SJSA1 (cell line): ENCODE measurements at places on chromosomes 7 and 10. TPM values are rescaled to one million over a fixed set of nuclear protein-coding genes. Genes with fewer than 3 reads are reported as not detected.
A peak's percentile ranks its signal among the peaks of the same experiment; 100 is the strongest.

DNA sequence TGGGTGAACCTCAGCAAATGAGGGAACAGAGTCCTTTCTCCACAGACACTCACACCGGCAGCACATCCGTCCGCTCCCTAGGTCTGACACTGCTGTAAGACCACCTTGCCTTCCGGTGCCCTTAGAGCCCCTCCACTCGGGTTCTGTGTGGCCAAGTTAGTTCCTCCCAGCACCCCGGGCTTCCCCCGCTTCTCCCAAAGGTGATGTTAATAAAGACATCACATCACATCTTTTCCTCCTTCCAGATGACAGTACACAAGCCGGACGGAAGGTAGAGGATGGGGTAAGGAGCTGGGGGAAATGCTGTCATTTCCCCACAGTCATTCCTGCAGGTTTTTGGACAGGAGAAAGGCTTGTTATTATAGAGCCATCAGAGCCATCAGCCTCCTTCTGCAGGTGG lies 42.3 kb downstream of the OAT start:
- DNase-seq: no peak
- H3K4me1 ChIP-seq: no peaks in the 10 kb centered on the region
- peaks cover 19% of the 10 kb centered on the region for H3K27me3 ChIP-seq
- no peak overlapping the region for H3K4me3 ChIP-seq

- no peak overlapping the region for H3K4me3 ChIP-seq
- H3K27ac ChIP-seq: no peak overlapping the region
- H3K27me3 ChIP-seq: no peaks in the 10 kb centered on the region
- H3K36me3 ChIP-seq: no peaks in the 10 kb centered on the region
Measured at GRCh38 chr10:75617485-75618155, 186.2 kb downstream of the LRMDA start.

- H3K27ac ChIP-seq: no peak overlapping the region
- no peaks in the 10 kb centered on the region for H3K36me3 ChIP-seq
- DNase-seq: no peak
- no peak overlapping the region for H3K4me3 ChIP-seq
- H3K27me3 ChIP-seq: no peaks in the 10 kb centered on the region
- H3K4me1 ChIP-seq: no peaks in the 10 kb centered on the region
Measured at GRCh38 chr7:150663802-150664494, 21.6 kb upstream of the GIMAP2 start.

GRCh38 chr10:112784022-112784461 lies 166.0 kb upstream of the TCF7L2 start:
- no peak overlapping the region for H3K4me3 ChIP-seq
- no peak overlapping the region for H3K27ac ChIP-seq
- H3K27me3 ChIP-seq: no peaks in the 10 kb centered on the region
- no peaks in the 10 kb centered on the region for H3K4me1 ChIP-seq

DNA sequence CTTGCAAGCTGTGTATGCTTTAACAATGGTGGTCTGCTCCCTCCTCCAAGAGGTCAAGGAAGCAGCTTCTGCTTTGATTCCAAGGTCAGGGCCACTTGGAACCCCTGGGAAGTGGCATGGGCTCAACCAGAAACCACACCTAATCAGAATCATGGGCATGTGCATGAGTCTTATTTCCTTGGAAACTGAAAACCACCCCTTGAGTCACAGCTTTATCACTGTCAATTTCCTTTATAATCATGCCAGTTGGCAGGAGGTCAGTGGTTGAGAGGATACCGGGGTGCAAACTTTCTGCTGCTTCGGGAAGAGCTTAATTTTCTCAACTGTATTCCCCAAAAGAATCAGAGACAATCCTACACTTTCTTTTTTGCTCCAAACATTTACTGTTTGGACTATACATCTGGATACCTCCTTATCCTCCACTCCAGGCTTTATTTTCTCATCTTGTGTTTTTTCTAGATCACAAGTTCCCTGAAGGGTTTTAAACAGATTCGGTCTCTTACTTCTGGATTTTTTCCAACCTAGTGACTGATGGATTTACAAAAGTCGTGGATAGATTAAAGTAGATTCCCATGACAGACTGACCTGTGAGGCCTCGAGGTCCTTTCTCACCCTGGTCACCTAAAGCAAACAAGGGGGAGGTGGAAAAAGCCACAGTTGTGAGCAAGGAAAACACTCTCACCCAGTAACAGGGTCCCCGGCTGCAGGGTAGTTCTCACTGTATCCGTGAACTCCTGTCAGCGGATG lies 36.0 kb downstream of the COL17A1 start:
- H3K36me3 ChIP-seq: no peaks in the 10 kb centered on the region
- no peak for DNase-seq
- no peak overlapping the region for H3K4me3 ChIP-seq
- no peaks in the 10 kb centered on the region for H3K27me3 ChIP-seq
- peaks cover 20% of the 10 kb centered on the region for H3K4me1 ChIP-seq

- H3K4me1 ChIP-seq: no peaks in the 10 kb centered on the region
- peak; percentile 30 for DNase-seq
- H3K36me3 ChIP-seq: no peaks in the 10 kb centered on the region
- H3K4me3 ChIP-seq: no peak overlapping the region
Measured at GRCh38 chr10:131810036-131810804, 90.6 kb upstream of the PPP2R2D start.

GRCh38 chr7:147245274-147245673 lies 1128.7 kb downstream of the CNTNAP2 start:
- no peak overlapping the region for H3K27ac ChIP-seq
- no peaks in the 10 kb centered on the region for H3K4me1 ChIP-seq
- H3K27me3 ChIP-seq: no peaks in the 10 kb centered on the region

DNA sequence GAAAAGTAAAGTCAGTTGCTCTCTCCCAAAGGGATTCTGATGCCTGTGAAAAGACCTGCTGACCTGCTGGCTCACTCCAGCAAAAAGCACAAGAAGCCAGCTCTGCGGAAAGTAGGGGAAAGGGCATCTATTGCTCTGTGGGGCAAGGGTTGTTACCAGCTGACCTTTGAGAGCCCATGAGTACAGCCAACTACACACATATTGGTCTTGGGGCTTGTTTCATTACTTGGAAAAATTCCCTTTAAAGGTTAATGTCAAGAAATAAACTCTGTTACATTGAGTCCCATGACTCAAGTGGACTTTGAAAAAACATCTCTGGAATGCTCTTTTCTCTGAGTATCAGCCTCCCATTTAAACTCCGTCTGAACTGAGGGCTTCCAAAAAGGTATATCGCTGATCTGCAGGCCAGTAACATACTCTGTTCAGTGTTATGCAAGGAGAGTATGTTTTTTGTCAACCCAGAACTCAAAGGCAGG lies 53.2 kb downstream of the PANK1 start:
- no peaks in the 10 kb centered on the region; the same call in 1 of the 2 replicates for H3K36me3 ChIP-seq
- no peak for DNase-seq
- H3K4me1 ChIP-seq: peaks cover 11% of the 10 kb centered on the region
- no peaks in the 10 kb centered on the region for H3K27me3 ChIP-seq
- H3K27ac ChIP-seq: no peak overlapping the region

GRCh38 chr7:101586906-101587677 lies 42.0 kb downstream of the MYL10 start:
- H3K27me3 ChIP-seq: no peaks in the 10 kb centered on the region
- H3K36me3 ChIP-seq: no peaks in the 10 kb centered on the region
- H3K27ac ChIP-seq: no peak overlapping the region
- no peak overlapping the region for H3K4me3 ChIP-seq
- H3K4me1 ChIP-seq: no peaks in the 10 kb centered on the region

DNA sequence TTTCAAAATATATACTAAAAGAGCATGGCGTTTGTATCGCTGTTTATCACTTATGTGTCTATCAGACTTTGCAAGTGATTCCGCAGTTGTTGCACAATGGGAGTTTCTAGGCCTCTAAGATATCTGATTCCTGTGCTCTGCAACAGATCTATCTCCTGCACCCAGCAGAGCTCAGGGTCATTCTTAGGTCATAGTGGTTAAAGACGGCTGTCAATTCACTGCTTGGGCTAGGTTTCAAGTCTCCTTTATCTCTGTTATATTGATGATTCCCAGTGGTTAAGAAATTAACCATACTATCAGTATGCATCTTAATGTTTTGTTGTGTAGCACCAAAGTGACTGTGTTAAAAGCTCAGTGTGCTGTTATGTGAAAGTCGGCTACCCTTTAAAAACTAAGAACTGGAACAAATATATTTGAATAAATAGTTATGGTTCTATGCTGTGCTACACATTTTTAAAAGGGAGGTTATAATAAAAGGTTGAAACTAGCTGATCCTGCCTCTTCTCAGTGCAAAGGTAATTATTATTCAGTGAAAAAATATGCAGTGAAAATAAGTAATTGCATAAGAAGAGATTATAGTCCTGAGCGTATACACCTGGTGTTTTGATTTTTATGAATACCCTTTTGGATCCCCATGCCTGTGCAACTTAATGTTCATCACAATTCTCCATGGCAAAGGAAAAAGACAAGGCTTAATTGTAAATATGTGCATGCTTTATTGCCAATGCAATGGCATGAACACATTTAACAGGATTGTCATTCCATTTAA lies 24.0 kb downstream of the HOXA1 start:
- DNase-seq: no peak
- H3K27me3 ChIP-seq: no peaks in the 10 kb centered on the region
- no peak overlapping the region for H3K4me3 ChIP-seq
- no peaks in the 10 kb centered on the region for H3K36me3 ChIP-seq

- H3K4me3 ChIP-seq: no peak overlapping the region
- H3K36me3 ChIP-seq: no peaks in the 10 kb centered on the region
- no peak overlapping the region for H3K27ac ChIP-seq
- H3K4me1 ChIP-seq: no peaks in the 10 kb centered on the region
- DNase-seq: no peak
Measured at GRCh38 chr10:108465871-108466641, 1301.5 kb upstream of the SORCS1 start.

DNA sequence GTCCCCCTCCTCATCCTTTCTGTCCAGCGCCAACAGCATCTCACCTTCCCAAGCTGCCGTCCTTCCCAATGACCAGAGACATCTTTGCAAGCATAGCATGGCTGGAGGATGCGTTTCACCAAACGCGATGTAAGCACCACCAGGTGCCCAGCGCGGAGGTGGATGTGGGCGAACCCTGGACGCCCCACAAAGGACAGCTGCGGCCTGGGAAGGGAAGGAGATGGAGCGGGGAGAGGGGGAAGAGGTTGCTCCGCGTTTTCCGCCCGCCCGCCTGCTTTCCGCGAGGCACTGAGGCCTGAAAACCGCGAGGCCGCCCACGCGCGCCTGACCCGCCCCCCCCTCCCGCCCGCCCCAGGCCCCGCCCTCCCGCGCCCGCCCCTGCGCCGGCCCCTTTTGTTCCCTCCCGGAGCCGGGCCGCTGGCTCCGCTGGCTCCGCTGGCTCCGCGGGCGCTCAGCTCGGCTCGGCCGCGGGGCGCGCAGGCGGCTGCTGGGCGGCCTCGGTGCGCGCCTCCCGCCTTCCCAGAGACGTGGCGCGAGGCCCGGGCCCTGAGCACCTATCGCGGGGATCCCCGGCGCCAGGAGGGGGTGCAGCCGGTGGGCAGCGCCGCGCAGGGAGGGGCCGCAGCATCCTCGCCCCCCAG lies at the start of gene CLIP2:
Gene CLIP2, plus strand, starts transcription at position 390 of the 641 bp plus-strand sequence. CDS start 28,140 bp downstream, outside the sequence.
- H3K27ac ChIP-seq: peak within 1 kb of the TSS; percentile 66
- H3K27me3 ChIP-seq: no peaks in the 10 kb centered on the region
- DNase-seq: peak; percentile 79
- H3K36me3 ChIP-seq: peaks cover 3% of the 10 kb centered on the region; the same call in 1 of the 2 replicates

DNA sequence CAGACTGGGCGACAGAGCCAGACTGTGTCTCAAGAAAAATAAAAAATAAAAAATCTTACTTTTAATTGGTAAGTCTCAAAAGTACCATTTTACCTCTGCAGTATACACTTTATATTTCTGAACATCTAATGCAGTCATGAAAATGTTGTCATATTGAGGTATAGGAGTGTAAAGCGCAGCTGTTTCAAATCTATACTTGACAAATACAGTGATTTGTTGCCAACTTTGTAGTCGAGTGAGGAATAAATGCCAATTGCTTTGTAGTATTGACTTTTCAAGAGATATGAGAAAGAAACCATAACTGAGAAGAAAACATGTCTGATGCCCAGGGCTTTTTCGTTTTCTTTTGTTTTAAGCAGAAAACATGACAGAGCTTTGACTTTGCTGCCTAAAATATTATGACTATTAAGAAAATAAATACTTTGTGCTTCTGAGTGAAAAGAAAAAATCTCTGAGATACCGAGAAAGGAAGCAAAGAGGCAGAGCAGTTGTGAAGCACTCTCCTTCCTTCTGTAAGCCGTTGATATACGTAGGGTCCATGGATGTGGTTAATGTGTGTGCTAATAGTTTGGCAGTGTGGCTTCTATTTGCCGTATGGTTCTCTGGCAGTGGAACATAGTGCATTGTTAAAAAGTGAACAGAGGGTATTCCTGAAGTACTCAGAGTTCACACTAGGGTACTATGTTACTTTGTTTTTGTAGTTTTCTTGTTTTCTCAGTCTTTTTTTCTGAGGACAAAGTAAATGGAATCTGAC lies 38.2 kb downstream of the AVL9 start:
- H3K4me1 ChIP-seq: peaks cover 7% of the 10 kb centered on the region
- no peaks in the 10 kb centered on the region for H3K36me3 ChIP-seq
- no peak overlapping the region for H3K4me3 ChIP-seq
- H3K27me3 ChIP-seq: no peaks in the 10 kb centered on the region
- DNase-seq: no peak

DNA sequence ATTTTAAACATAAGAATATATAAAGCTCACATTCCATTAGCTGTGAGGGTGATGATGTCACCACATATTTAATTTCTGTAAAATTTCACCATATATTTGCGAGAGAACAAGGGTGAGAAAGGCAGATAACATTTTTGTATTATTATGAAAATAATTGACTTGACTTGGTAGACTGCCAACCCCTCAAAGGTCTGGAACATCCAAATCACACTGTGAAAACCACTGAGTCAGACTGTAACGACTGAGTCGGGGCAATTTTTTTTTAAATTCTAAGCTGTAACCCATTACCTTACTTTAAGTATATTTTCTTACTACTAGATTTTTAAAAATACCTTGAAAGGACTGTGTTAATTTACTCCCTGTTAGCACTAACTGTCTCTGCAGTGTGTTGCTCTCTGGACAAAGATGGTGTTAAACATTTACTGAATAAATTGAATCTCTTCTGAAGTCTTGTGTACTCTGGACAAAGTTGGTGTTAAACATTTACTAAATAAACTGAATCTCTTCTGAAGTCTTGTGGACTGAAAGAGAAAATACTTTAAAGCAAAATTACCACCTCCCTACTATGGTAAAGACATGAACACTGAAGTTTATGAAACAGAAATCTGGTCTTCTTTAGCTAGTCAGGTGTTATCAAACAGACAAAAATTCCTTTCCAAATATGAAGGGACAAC lies 14.1 kb downstream of the PDZD8 start:
- H3K4me3 ChIP-seq: no peak overlapping the region
- H3K36me3 ChIP-seq: no peaks in the 10 kb centered on the region
- no peak for DNase-seq
- H3K27ac ChIP-seq: no peak overlapping the region

DNA sequence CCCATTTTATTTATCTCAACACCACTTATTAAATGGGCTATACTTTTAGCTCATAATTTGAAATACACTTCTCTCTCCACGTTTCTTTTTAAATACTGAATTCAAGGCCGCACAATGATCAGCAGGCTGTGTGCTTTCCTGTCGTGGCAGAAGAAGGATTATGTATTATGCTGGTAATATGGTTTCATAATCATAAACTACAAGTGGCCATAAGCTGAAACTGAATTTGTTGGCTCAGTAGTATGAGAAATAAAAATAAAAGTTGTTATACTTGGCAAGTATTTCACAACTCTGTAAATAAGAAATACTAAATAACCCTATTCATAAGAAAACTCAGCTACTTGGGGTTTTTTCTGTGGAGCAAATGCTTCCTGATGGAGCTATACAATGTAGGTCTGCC lies 313.6 kb downstream of the DOCK4 start:
- H3K27ac ChIP-seq: no peak overlapping the region
- no peaks in the 10 kb centered on the region for H3K36me3 ChIP-seq
- no peak for DNase-seq
- no peaks in the 10 kb centered on the region for H3K27me3 ChIP-seq

LOXL4 gene
- 0.55 TPM in 1 of 2 replicates, not detected in the other for total RNA-seq

PPP1R3A gene
- not detected in 2 replicates for total RNA-seq

CTBP2 gene
- 63.2 and 75.4 TPM in 2 replicates for total RNA-seq

SMNDC1 gene
- total RNA-seq: 4.0 and 6.6 TPM in 2 replicates

MINDY3 gene
- 40.3 and 48.6 TPM in 2 replicates for total RNA-seq
